Activated CD8-positive, alpha-beta T cell treated with anti-CD3 and anti-CD28 coated beads for 36 hours (primary cell): ENCODE measurements at places on chromosomes 5 and 9. TPM values are rescaled to one million over a fixed set of nuclear protein-coding genes. Genes with fewer than 3 reads are reported as not detected.
A peak's percentile ranks its signal among the peaks of the same experiment; 100 is the strongest.

DNA sequence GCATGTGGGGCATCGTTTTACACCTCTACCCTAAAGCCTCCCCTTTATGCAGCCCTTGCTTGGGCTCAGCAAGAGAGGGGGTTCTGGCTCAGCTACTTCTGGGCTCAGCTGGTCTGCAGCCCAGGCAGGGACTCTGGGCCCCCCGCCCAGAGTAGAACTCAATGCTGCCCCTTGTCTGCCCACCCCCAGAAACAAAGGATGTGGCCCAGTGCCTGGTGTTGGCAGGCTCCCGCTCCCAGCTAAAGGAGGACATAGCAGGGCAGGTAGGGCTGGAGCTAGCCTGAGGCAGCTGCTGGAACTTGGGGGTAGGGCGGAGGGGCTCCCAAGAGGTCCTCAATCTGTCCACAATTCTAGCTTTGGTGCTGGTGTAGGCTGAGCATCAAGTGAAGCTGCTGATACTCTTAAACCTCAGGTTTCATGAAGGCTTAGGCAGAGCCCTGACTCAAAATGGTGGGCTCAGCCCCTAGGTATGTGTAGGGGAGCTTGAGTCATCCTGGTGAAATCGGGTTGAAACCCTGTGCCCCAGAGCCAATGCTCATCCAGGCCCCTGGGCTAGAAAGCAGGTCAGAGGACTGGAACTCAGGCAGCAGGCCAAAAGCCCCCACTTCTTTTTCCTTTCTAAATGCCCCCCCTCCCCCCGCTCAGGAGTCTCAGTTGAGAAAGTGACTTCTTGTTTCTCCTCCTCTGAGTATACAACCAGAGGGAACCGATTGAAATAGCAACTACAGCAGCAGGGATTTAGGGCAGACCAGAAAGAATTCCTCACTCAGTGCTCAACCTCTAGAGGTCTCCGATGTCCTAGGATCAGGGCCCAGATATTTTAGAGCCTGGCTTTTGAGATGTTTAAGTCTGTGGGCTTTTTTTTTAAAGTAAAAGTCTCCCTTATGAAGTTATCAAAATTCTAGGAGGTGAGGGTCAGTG lies 11.4 kb downstream of the PSD2 start:
- no peak for DNase-seq

GRCh38 chr9:137787786-137788505 lies 89.6 kb upstream of the CACNA1B start:
- DNase-seq = no peak

GRCh38 chr5:141743866-141744272 lies 61.8 kb upstream of the ARAP3 start:
- DNase-seq = no peak

GRCh38 chr5:158246661-158247060 lies 387.7 kb upstream of the CLINT1 start:
- DNase-seq = no peak

DNA sequence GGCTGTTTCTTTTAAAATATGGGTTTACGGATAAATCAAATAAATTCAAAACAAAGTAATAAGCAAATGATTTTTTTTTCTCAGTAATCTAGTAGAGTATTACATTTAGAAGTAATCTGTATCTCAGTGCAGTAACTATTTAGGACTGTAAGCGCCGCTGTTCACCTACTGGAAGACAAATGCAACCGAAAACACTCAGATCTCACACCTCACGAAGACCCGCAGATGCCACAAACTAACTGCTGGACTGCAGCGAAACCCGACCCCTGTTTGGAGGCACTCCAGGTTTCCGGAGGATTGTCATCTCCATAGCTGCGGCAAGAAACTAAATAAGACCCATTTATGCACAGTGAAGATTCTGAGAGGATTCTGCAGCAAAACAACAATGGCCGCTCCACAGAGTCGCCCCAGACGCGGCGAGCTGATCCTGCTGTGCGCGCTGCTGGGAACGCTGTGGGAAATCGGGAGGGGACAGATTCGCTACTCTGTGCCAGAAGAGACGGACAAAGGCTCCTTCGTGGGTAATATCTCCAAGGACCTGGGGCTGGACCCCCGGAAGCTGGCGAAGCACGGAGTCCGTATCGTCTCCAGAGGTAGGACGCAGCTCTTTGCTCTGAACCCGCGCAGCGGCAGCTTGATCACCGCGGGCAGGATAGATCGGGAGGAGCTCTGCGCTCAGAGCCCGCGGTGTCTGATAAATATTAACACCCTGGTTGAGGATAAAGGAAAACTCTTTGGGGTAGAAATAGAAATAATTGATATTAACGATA lies at the start of gene PCDHGA8:
TSS of gene PCDHGA8 (plus strand) at position 205 of the 770 bp plus-strand sequence. CDS start at position 386, 181 bp downstream.
- DNase-seq = no peak

GRCh38 chr5:169695919-169696490 lies 58.9 kb downstream of the DOCK2 start:
- DNase-seq = no peak

DNA sequence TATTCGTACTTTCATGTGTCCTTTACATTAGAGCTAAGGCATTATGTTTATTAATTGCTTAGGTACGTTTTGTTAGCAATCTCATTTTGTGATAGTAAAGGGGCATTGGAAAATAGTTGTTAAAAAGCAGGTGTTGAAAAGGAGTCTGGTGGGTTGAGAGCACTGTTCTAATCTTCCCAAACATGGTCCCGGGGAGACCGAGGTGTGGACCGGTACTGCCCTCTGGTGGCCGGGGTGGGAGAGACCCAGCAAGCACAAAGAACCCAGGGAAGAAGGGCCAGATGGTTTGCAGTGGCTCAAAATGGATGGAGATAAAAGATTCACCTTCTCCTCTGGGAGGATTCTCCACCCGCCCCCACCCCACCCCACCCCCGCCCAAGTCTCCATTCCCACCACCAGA lies 26.1 kb downstream of the IDNK start:
- peak; percentile 80 for DNase-seq

GRCh38 chr5:147532156-147532555 lies 22.3 kb upstream of the DPYSL3 start:
- DNase-seq = no peak

- no peak for DNase-seq
These were observed 687.4 kb upstream of the SEMA6A start for GRCh38 chr5:117261948-117262571.

DNA sequence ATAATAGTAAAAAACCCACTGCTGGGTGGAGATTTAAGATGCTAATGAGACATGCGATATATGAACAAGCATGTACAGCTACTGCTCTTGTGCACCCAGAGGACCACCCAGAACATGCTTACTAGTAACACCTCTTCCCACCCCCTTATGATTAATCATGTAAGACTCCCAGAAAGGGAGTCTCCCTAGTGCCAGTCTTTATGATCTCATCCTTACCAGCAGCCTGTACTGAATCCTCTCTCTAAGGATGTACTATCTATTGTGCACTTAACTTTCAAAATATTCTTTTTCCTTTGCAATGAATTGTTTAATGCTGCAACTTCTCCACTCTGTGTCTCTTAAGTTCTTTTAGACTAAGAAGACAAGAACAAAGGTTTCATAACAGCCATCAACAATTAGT lies 9.1 kb upstream of the MAT2B start:
- DNase-seq = no peak

- DNase-seq = no peak
These were observed 61.1 kb downstream of the MTRR start for GRCh38 chr5:7930011-7930410.

GRCh38 chr5:96220610-96221390 lies 212.2 kb downstream of the PCSK1 start:
- peak; percentile 32 for DNase-seq

- no peak for DNase-seq
These were observed 56.2 kb downstream of the SEMA6A start for GRCh38 chr5:116518423-116518822.

DNA sequence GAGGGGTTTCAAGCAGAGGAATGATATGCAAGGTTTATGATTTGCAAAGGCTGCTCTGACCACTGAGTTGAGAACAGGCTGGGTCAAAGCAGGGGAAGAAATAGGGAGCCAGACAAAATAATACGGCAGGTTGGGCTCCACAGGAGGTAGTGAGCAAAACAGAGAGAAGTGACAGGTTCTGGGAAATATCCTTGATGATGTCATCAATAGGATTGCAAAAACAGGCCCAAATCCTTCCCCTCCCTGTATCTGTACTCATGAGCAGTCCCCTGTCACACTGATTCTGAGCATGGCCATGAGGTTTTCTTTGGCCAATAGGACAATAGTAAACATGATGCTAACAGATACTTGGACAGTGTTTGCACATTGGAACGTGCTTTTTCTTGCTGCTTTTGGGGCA lies 471.8 kb upstream of the BRINP1 start:
- DNase-seq = no peak

DNA sequence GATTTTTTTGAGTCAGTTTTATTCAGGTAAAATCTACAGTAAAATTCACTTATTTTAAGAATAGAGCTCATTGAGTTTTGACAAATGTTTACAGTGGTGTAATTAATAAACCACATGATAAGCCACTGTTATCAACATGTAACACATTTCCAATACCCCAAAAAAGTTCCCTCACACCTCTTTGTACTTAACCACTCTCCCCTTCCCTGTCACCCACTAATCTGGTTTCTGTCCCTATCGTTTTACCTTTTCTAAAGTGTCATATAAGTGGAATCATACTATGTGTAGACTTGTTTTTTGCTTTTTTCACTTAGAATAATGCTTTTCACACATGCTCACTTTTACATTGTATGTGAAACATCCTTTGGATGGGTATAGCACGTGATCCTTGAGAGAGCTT lies 127.2 kb downstream of the KDM4C start:
- no peak for DNase-seq

DNA sequence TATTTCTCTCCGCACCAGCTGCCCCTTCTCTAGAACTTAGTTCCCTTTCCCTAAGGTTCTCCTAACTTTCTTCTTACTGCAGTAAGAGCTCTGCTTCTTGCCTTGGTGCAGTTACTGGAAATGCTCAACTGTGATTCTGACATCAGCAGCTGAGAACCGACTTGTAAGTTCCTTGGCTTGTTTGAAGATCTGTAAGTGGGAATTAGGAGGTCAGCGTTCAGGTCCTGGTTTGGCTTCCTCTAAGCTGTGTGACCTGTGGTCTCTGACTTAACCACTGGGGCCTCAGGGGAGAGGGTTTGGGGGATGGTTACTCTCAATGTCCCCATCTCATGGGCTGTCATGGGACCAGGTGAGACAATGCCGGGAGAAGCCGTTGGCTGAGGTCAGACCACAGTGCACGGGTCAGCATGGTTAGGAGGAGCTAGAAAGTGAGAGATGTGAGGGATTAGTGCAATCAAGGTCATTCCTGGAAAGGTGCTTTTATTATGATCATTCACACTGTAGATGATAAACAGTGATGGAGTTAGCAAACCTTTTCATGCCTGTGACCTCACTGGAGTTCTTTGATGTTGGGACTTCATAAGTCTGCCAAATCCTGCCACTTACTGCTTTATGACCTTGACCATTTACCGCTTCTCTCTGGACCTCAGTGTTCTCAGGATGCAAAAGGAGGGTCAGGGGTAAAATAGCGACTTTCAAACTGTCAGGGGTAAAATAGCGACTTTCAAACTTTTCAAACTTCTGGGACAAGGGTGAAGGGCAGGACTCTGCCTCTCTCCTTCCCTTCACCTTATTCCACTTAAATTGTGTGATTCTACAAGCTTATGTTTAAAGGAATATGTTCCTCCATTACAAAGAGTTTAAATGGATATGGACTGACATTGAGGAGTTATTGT lies 7.3 kb downstream of the PAPPA start:
- DNase-seq = no peak

DNA sequence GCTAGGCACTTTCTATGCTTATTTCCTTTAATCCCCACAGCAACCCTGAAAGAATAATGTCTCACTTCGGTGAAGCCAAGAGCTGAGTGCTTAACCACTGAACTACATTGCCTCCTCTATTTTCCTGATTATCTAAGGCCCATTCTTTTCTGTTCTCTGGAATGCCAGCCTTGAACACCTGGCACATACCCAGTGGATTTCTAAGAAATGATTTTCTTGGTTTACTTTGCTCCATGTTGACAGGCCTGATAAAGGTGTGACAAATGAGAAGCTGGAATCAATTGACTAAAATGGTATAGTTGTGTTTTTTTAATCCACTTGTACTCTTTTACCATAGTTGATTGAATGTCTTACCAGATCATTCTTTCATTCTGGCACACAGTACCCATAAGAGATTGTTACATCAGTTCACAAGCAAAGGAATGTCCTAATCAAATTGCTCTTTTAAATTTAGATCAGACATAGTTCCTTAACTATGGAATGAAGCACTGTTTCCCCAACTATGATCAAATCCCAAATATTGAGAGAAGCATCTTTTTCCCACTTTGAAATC lies 9.0 kb upstream of the ENC1 start:
- DNase-seq = no peak

- no peak for DNase-seq
These were observed 29.2 kb upstream of the GTF2H2C start for GRCh38 chr5:69530561-69531405.

DNA sequence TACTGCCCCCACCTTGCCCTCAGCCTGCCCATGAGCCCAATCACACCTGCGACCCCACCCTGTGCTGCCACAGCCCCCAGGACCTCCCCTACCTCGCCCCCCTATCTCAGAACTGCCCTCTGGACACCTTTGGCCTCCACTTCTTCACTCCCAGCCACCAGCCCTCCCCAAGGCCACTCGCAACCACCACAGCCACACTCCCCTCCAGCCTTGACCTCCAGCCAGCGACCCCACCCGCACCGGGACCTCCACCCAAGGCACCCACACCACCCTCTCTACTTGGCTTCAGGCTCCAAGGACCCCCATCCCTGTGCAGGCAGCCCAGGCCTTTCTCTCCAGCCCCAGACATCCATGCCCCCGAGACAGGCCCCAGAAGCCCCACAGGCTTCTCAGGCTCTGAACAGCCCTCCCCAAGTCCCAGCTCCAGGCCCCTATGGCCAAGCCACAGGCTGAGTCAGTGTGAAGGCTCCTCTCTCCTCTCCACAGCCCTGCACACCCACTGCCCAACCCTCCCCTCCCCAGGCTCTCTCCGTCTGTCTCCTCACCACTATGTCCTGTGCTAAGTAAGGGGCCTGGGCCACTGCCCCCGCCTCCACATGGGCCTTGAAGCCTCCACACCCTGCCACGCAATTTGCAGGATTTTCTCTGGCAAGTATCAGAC lies 2.0 kb downstream of the AK1 start:
- no peak for DNase-seq

GRCh38 chr5:151569132-151570046 lies 21.7 kb downstream of the FAT2 start:
- DNase-seq = peak; percentile 50

DNA sequence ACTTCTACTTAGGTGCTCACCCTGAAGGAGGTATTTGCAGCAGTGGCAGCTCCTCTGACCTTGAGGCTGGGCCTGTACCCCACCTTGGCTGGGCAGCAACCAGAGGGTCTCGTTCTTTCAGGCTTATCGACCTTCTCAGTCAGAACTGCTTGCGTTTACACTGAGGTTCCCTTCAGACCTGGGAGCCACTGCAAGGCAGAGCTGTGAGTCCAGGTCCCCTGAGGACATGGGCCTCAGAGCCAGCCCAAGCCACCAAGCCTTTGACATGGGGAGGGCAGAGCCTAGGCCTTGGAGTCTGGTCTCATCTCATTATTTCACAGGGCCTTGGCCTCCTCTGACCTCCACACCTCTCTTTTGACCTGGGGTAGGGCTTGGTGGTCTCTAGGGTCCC lies 13.7 kb downstream of the ACSL6 start:
- DNase-seq = no peak

Gene FAT2
- not detected for total RNA-seq

Gene LCN2
- total RNA-seq = not detected

Gene PCDHGB3
- 0.07 TPM for total RNA-seq

Gene MEIKIN
- total RNA-seq = not detected

Gene PCDHA1
- total RNA-seq = not detected

Gene GABRB2
- total RNA-seq = not detected

Gene PNPLA7
- 5.0 TPM for total RNA-seq

Gene PCDHGA7
- total RNA-seq = not detected

Gene HTR1A
- not detected for total RNA-seq

Gene SLC1A3
- 0.34 TPM for total RNA-seq

Gene C9orf43
- 0.83 TPM for total RNA-seq

Gene RPS23
- total RNA-seq = 3,299 TPM
